ENCODE measurements at places on chromosomes 11 and 22.

- DNase-seq = no peak
Measured at GRCh38 chr11:113675565-113675964, 30.5 kb downstream of the TMPRSS5 start.

DNA sequence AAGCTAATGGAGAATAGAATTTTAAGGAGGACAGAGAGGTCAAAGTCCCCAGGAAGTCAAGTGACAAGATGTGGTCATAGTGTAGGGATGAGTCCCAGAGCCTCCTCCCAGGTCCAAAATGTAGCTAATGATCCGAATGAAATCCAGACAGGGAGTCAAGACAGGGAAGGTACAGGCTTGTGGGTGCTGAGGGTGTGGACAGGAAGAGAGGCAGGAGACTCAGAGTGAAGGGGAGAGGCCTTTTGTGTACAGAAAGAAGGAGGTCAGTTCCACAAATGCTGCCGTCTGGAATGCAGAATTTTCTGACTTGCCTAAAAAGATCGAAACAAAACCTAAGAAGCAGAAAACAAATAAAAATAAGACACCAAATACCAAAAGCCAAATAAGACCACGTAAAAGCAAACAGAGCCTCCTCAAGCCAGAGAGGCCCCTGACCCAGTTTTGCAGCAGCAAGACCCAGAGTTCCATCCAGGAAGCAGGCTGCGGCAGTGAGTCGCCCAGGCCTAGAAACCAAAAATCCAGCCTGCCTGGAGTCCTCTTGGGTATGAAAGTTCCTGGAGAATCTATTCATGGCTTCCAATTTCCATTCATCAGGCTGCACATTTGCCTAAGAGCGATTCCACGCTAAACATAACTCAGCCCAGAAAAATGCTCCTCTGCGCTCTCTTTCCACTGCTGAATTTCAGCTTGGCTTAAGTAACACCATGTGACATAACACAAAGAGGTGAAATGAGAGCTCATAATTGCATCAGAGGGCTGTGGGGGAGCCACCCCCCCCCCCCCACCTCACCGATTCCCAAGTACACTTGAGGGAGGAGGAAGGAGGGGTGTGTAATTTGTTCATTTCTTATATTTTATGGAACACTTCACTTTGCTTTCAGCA is 71.2 kb downstream of the KIRREL3 start:
- no peak for DNase-seq

GRCh38 chr11:65976216-65977176 is 15.0 kb downstream of the SART1 start:
- no peak for DNase-seq

- no peak for DNase-seq
Measured at GRCh38 chr11:95230810-95231126, 234 bp downstream of the SESN3 start.

DNA sequence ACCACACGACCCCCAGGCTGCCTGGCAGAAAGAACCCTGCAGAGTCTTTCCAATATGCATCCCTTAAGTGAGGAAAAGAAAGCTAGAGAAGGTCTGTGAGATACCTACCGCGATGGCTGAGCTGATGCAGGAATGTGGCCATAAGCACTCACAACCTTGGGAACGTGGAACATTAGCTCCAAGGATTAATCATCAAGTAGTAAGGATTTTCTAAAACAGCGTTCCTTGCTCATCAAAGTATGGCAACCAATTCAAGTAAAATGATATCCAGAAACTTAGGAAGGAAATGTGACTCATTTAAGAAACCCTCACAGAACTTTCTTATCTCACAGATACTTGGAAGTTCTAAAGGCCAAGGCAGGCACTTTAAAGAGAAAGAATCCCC is 12.8 kb downstream of the PACSIN2 start:
- no peak for DNase-seq

- no peak for DNase-seq
Measured at GRCh38 chr11:43917851-43918250, 24.6 kb upstream of the C11orf96 start.

- DNase-seq = no peak
Measured at GRCh38 chr11:17578958-17579357, 31.9 kb downstream of the OTOG start.

DNA sequence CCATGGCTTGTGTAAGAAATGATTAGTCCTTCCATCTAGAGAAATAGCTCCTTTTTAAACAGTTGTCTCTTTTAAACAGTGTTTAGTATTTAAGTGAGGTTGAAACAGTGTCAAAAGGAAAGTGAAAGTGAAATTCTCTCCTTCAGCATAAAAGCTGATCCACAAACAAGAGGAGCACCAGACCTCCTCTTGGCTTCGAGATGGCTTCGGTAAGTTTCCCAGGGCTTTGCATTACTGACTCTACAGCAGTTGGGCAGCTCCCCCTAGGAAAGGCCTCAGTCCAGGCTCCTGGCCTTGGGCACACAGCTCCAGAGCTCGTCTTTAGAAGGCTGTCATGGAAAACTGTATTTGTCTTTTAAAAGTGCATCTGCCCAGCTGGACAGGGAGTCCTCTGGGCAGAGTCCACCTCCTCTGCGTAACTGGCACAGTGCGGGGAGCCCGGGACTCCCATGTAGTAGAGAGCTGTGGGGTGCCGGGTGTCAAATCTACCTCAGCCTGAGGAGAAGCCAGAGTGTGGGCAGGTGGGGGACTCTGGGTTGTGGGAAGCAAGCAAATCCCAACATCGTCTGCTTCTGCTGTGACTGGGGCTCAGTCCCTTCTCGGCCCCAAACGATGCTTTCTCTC is at the start of gene PLAAT4:
Gene PLAAT4, plus strand, starts transcription at position 140 of the 624 bp plus-strand sequence. Its CDS starts 61 bp downstream, at position 201.
- no peak for DNase-seq

- no peak for DNase-seq
Measured at GRCh38 chr22:49244466-49245420, 582.9 kb downstream of the BRD1 start.

- no peak for DNase-seq
Measured at GRCh38 chr22:41699264-41700107, at the start of gene MEI1. Gene MEI1, plus strand, starts transcription at chr22:41699503. Its CDS starts 36 bp downstream, at chr22:41699539.

GRCh38 chr11:73273222-73273895 is 1.2 kb downstream of the P2RY6 start:
- no peak for DNase-seq

DNA sequence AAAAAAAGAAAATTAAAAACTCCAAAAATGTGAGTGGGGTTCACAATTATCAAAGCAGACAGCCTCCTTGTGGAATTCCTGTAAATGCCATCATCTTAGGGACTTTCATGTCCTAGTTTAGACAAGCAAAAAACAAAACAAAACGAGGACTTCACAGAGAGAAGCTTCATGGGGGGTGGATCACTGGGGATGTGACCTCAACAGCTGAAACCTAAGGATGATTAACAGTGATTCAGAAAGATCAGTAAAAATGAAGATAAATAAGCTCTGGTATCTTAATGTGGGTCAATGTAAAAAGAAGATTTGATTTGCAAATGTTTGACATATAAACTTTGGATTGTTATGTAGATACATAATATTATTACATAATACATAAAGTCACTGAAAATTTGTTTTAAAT is 8.1 kb upstream of the OR10W1 start:
- no peak for DNase-seq

DNA sequence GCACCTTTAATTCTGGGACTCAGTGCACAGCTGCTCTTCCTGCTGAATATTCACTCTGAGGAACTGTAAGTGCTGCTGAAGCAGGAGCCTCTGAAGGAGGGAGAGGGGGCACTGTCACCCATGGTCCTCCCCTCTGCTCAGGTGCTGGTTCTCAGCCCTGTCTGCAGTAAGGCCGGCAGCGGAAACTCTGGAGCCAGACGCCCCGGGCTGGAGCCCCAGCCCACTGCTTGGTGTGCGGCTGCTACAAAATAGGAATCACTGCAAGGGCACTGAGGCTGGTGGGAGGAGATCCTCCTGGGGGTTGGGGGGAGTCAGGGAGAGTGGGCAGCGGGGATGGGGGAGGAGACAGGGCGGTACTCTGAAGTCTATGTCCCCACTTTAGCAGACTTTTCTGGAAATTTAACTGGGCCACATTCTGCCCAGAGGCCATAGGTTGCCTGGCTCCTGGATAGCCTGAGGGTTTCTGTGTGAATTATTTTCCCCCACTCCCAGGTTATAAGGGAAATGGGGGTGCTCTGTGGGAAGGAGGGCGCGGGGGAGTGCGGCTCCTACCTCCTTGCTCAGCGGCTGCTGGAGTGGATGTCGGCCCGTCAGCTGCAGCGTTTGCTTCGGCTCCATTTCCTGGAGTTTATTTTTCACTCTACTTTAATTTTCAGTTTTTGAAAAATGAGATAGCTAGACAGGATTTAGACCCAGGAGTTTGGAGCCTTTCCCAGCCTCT is 33.6 kb downstream of the TBC1D22A start:
- no peak for DNase-seq

GRCh38 chr11:15163136-15163535 is 48.4 kb downstream of the INSC start:
- DNase-seq = no peak

- DNase-seq = no peak
Measured at GRCh38 chr11:68028802-68029545, 1.5 kb upstream of the NDUFS8 start.

DNA sequence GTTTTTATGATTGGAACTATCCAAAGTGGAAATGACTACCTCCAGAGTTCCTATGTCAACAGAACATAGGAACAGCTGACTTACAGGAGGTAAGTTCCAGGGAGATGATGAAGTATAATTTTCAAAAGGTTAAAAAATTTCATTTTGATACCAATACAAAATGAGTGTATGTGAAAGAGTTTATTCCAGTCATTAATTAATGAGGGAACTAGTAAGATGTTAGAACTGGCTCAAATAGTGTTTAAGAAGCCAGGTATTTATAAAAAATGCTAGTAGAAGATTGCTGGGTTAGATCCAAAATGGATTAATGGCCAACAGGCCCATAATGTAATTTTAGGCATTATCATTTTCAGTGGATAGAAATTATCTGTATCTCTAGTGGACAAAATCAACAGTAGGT is 227.7 kb upstream of the ZBED5 start:
- no peak for DNase-seq

DNA sequence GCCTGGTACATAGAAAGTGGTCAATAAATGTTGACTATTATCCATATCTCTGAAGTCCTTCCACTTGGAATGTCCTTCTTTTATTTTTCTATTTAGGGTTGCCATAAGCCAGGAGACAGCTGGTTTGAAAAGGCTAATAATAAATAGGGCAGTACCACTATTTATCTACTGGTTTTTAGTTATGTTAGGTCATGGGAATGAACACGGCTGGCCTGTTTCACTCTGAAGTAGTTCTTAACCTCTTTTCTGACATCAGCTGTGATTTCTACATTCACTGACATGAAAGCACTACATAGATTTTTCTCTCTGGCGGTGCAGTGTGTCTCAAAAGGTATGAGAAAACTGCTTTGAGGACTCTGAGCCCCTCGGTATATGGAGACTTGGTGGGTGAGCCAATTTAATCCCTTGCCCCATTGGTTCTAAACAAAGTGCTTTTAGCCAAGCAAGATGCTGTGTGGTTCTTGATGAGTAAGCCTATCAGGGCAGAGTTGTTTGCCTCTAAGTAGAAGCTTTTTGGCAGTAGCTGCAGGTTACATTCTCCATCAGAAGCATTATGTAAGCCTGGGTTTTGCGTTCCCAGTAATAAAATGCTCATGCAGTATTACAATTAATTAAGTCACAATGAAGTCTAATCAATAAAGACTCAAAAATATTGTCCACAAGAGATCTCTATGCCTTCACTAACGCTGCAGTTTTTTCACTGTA is 48.7 kb upstream of the APOA1 start:
- DNase-seq = no peak

GRCh38 chr11:8746331-8746974 is 63.9 kb downstream of the RPL27A start:
- no peak for DNase-seq

- DNase-seq = no peak
Measured at GRCh38 chr11:64996710-64997380, at the start of gene BATF2. Gene BATF2, minus strand, starts transcription at chr11:64996971. Its CDS starts 57 bp downstream, at chr11:64996914.

- DNase-seq = no peak
Measured at GRCh38 chr11:72954860-72955259, 140.6 kb downstream of the ATG16L2 start.

DNA sequence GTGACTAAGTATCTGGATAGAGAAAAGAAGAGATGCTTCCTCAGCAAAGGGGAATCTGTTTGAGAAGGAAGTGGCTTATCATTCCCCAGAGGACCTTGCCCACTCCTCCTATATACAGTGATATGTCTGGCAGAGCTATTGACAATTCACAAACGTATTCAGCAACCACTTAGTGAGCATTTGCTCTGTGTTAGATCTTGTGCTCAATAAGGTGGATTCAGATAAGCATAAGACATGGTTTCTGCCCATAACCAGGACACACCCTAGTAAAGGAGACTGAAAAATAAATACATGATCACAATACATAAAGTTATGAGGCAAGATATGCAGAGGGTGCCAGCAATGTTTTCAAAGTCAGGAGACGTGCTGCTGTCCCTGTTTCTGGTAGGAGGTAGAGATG is 1.4 kb downstream of the TMEM9B start:
- DNase-seq = no peak

DNA sequence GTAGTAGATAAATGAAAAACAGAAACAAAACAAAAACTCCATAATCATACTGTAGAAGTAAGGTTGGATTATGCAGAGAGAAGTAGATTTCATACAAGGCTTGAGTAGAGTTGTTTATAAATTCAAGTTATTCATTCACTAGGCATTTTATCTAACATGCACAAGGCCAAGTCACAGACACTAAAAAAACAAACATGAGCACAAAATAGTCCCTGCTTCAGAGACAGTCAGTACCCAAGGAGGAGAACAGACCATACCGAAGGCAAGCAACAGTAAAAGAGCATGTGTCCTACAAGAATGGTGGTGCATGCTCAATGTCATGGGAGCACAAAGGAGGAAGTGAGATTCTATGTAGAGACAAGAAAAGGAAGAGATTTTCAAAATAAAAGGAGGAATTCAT is 796.5 kb upstream of the LRRC4C start:
- DNase-seq = no peak

GRCh38 chr11:65506772-65507505 is 8.1 kb downstream of the MALAT1 start:
- no peak for DNase-seq

- no peak for DNase-seq
Measured at GRCh38 chr22:47270463-47271135, 508.1 kb downstream of the TBC1D22A start.

DNA sequence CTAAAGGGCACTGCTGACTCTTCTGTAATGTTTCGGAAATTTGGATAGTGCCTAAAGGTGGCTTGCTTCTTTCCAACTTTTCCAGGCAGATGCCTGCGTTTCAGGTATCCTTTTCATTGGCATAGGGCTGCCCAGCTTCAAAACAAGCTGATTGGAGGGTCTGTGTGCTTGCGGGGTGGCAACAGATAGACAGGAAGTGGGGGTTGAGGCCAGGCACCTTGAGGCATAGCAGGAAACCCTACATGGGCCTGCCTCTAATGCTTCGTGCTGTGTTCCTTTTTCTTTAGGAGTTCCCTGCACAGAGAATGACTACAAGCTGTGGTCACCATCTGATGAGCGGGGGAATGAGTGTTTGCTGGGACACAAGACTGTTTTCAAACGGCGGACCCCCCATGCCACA is 92.2 kb upstream of the SORL1-AS1 start:
- DNase-seq = no peak

DNA sequence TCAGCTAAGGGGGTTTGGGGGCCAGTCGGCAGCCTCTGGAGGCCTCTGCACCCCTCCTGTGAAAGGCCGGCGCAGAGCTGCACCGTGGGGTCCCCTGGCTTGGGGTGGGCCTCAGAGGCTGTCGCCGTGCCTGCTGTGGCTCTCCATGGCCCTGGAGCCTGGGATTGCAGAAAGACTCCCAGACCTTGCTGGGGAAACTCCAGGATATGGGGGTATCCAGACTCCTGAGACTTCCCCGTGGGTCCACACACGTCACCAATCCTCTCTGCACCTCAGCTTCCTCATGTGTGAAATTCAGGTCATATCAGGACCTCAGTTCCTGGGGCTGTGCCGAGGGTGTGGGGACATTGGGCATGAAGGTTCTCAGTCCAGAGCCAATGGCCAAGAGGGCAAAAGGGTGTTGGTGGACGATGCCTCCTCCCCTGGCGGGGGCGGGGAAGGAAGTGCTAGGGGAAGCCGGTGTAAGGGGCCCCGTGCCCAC is 97.1 kb downstream of the KCNQ1 start:
- no peak for DNase-seq

All from NCI-H345 (cell line).